ENCODE measurements at places on chromosomes 3 and 15.

DNA sequence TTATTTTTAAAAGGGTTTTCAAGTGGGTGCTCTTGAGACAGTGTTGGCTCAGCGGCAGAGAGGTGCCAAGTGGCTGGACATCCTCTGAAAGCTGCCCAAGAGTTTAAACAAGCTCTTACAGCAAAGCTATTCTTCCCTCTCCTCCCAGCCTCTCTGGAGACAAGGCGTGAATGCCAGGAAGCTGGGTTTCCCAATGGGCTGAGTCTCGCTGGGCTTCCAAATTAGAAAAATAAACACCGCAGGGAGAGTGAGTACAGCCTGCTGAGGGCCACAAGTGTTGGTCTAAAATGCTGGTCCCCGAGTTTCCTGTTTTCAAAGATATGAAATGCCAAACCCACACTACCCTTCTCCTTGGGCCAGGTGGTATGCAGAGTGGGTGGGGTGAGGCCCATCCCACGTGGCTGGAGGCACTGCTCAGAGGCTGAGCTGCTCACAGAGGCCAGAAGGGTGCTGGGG is 36.4 kb downstream of the ZDHHC3 start:
- DNase-seq: no peak

GRCh38 chr3:56937580-56937979 is 122.9 kb upstream of the SPATA12 start:
- DNase-seq: no peak

DNA sequence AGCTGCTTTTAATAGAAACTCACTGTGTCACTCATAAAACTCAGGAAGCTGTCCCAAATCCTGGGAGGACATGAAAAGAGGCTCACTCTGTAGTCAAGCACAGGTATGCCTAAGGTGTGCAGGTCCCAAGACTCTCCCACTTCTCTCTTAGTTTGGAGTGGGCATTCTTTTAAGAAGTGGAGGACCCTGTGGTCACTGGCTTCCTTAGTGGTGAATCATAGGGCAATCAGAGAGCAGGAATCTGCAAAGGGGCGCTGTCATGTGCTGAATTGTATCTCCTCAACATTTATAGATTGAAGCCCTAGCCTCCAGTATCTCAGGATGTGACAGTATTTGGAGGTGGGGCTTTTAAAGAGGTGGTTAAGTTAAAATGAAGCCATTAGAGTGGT is 47.2 kb upstream of the ZBTB38 start:
- DNase-seq: no peak

DNA sequence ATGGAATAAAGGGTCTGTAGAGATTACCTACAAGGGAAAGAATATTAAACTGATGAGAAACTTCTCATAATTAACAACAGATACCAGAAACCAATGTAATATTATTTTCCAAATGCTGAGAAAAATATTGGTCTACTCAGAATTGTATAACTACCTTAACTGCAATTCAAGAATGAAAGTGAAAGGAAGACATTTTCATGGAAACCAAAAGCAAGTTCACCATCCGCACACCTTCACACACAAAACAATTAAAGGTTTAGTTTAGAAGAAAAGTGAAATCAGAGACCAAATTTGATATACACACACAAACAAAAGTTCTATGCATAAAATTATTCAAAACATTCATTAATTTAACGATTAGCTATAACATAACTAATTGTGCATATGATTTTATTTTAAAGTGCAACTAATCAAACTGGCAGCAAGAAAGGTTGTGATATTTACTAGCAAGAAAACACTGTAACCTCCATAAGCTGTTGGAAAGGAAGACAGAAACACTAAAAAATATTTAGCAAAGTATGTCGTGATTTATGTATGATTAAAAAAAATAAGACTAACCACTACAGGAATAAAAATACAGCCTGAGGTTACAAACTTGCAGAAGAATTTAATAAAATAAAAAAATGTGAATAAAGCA is 395.5 kb downstream of the FGF12 start:
- no peak for DNase-seq

DNA sequence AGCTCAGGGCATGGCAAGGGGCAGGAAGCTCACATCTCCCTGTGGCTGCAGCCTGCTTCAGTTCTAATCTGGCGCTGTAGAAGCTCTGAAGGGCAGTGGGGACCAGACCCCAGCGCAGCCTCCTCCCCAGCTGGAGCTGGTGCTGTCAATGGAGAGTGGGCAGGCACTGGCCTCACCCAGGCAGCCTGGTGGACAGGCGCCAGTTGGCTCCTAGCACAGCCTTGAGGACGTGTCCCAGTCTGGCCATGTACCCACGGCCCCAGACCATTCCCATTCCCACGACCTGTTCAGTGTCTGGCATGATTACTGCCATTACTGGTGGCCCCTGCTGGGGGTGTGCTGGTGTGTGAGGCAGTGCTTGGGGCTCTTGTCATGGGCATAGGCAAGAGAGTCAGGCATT is 16.3 kb downstream of the TYRO3 start:
- no peak for DNase-seq

GRCh38 chr3:36904641-36905040 is 40.2 kb downstream of the TRANK1 start:
- peak; percentile 65 for DNase-seq

Data from hematopoietic multipotent progenitor cell treated with erythropoietin and hydrocortisone succinate and interleukin-3 and kit ligand, for 4 days (in vitro differentiated cells).